ENCODE measurements at places on chromosomes 7 and 10. TPM values are rescaled to one million over a fixed set of nuclear protein-coding genes. Genes with fewer than 3 reads are reported as not detected.

The CD36 gene
- not detected for total RNA-seq

The CUBN gene
- 0.24 TPM for total RNA-seq

The ADRA2A gene
- total RNA-seq: not detected

The IDE gene
- 37.8 TPM for total RNA-seq

The HOXA5 gene
- total RNA-seq: 11.0 TPM

Data from mammary epithelial cell (primary cell).